ENCODE measurements at places on chromosomes 4 and X.

DNA sequence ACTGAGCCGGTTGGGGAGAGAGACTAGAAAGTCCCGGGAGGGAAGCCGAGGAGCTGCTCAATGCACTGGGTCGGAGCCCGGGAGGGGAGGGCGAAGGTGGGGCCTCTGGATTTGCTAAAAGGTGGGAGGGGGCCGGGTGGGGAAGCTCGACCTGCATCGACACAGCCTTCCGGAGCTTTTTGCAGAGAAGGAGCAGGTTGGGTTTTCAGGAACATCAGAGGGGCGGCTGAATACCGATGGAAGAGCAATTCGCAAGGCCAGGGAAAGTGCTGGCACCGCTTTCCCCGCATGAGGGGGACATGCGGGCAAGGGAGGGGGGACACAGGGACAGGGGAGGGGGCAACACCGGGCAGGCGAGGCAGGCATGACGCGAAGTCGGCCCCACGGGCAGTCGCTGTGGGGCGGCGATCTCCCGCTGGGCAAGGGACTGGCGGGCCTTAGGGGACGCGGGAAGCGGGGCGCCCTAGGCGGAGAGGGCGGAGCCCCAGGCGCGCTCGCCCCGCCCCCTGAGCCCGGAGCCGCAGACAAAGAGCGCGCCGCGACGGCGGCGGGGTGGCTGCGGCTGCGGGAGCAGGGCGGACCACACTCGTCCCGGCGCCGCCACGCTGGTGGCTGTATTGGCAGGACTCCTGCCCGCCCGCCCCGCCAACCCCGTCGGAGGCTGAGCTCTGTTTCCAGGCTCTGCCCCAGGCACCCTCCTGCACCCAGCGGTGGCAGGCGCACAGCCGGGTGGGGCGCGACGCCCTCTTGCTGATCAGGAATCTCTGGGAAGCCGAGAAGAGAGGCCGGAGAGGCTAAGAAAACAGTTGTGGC, 11.6 kb downstream of the PDZD4 start:
- DNase-seq = no peak

GRCh38 chrX:29143756-29144155, 556.5 kb downstream of the IL1RAPL1 start:
- DNase-seq = peak; percentile 39

- DNase-seq = no peak
Measured at GRCh38 chrX:55014897-55015299, 14.7 kb downstream of the APEX2 start.

DNA sequence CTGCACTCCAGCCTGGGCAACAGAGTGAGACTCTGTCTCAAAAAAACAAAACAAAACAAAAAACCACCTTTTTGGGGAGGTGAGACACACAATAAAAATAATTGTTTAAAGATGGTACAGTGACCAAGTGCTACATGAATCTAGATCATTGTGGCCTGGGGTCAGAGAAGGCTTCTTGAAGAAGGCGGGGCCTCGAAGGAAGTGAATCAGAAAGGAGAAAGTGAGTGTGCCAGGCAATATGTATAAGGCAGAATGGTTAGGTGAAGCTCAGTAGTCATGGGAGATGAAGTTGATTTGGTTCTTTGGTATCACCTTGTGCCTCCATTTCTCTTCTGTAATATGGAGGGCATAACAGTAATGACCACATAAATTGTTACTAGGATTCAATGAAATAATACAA, 58.9 kb downstream of the DOCK11 start:
- no peak for DNase-seq

DNA sequence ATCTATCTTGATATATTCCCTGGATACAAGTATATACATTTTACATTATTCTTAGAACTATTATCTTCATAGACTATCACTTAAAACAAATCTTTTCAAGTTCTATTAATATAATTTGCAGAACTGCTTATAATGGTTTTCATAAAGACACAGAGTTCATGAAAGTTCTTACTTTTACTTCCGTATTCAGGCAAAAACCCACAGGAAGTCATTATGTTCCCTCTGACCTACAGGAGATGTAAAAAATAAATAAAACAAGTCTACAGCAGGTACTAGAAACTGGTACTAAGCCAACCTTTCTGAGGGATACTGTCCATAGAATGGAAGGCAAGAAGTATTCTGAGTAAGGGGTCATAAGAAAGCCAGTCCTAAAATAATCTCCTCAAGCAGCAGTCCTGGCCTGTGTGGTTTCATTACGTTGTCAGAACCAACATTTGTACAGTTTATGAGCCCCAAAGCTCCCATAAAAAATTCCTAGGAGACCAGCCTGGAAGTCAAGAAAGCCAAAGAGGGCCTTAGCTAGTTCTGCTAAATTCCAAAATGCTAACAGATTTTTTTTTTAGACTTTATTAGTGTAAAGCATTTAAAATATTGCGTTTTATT, 68.6 kb downstream of the CAMK2D start:
- DNase-seq = no peak

GRCh38 chrX:11287505-11287904, 5.7 kb upstream of the AMELX start:
- DNase-seq = no peak

DNA sequence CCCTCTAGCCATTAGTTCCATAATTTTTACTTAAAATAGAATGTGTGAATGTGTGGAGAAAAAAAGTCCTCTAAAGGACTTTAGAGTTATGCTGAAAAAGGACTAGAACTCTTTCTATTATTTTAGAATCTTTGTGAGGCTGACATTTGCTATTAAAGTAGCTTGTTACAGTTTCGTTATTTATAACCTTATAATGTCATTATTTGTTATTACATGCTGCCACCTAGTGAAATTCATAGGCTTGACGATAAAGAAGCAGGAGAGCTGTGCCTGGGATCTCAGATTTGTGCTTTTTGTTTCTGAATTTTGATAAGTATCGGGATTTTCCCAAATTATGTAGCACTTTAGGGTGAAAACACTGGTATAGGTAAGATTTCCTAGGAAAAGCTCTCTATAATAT, 38.5 kb upstream of the TAPT1 start:
- DNase-seq = peak; percentile 16

All from astrocyte (in vitro differentiated cells and primary cell).